ENCODE measurements at places on chromosomes 2 and 18.

DNA sequence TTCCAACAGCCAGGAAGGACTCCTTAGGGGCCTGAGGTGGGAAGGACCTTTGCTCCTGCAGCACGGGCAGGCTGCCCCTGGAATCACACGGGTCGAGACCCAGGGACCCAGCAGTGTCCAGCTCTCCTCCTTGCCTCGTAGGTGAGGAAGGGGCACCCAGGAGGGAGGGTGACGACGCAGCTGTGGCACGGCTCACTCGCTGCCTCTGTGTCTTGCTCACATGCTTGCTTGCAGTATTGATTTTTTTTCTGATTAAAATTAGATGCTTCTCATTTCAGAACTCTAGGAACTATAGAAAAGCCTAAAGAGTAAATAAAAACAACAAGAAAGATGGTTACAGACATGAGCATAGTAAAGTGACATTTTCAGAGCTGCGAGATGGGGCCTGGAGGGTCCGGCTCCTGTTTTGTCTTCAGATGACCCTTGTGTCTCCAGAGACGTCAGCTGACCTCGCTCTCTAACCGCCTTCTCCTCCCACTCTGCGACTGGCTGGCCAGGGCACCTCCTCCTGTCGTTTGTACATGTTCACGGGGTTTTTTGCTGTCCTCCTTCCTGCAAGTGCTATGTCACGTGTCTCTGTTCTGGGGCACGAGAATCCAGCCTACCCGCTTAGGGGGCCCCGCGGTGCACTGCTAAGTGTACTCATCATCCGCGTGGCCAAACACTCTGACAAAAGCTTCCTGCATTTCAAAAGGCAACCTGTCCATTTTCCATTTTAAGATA is 65.7 kb upstream of the ZNF236 start:
- DNase-seq: no peak

- peak; percentile 44 for DNase-seq
Measured at GRCh38 chr2:179268277-179268925, 3.8 kb upstream of the SESTD1 start.

DNA sequence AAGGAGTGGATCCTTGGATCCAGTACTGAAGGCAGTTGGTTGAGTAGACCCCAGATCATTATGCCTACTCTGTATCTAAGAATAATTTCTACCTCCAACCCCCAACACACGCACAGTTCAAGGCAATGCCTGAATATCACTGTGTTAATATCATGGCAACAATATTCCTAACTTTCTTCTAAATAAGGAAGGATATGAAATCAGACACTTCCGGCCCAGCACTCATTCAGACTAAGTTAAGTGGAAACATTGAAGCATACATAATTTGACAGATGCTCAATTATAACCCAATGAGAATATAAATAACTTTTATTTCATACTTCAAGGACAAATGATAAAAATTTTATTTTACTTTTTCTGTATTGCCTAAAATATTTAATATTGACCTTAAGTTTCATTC is 153.6 kb upstream of the COL3A1 start:
- DNase-seq: no peak

DNA sequence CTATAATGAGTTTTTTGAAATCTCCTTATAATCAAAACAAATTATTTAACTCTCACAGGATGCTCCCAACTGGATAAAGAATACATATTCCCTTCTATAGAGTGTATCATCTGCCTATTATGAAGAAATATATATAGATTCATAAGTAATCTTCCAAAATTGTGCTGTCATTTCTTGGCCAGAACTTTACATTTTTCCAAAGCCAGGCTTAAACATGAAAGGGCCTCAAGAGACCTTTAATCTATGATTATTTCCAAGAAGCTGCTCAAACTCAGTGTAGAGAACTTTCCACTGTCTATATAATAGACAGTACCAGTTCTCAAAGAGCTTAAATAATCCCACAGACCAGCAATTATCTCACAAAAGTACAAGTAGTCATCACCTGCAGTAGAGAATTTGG is 211.0 kb downstream of the AKAIN1 start:
- no peak for DNase-seq

GRCh38 chr2:1631292-1632001 is 112.9 kb downstream of the PXDN start:
- DNase-seq: no peak

DNA sequence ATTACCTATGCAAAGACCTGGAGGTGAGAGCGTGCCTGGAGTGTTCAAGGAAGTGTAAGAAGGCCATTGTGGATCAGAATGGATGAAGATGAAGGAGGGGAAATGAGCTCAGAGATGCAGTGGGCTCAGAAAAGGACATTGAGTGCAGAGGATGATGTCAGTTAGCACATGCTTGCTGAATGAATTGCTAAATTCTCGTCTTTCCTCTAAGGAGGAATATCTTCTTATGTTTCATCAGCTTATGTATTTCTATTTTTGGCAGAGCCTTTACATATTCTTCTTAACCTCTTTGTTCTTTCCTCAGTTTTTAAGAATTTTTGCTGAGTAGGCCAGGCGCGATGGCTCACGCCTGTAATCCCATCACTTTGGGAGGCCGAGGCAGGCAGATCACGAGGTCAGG is 30.9 kb downstream of the FAM171B start:
- DNase-seq: no peak

DNA sequence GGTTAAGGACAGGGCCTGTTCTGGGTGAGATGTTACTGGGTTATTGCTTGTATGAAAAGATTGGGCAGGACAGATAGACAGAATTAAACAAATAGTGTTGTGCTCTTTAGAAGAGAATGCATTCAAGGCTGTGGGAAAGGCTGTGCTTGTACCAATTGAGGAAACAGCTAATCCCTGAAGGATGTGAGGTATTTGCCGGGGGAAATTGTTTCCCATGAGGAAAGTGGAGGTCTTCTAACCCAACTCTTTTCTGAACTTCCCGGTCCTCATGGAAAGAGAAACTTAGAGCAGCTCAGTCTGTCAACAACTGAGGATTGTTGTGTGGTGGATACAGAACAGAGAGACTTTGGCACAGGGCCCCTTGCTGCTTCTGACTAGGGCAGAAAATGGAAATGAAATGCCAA is 9.5 kb downstream of the SLC1A4 start:
- no peak for DNase-seq

DNA sequence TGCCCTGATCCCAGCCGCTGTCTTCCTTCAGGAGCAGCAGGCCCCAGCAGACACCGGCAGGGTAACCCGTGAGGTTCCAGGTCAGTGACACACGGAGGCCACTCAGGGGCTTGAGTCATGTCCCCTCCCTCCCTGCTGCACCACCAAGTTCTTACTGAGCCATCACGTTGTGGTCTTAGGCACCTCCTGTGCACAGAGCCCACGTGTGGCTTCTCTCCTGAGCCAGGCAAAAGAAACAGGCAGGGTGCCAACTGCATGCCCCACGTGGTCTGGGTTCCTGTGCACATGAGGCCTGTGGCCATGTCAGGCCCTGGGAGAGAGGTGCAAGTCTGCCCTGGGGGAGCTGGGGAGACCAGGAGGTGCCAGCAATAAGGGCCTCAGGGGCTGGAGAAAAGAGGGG is 264.8 kb downstream of the KLHL29 start:
- no peak for DNase-seq

- no peak for DNase-seq
Measured at GRCh38 chr2:174635776-174636404, 38.3 kb upstream of the WIPF1 start.

DNA sequence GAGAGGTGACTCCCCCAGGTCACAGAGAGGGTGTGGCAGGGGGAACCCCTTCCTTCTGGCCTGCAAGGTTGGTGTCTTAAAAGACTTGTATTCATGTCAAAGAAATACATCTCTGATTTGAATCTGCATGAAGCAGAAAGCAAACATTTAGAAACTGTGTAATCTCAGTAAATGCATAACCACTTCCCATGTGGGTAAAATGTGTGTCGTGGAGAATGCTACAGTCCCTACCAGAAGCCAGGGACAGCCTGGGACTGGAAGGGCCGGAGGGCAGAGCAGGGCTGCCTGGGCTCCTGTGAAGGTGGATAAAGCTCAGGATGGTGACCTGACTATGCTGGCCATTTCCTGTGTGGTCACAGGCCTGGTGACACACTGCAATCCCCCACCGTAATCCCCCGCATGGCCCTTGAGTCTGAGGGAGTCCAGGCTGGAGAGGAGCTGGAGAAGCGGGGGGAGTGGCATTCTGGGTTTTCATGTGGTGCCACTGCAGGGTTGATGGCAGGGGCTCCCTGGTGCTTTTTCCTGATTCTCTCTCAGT is 102.2 kb downstream of the LRRC30 start:
- no peak for DNase-seq

DNA sequence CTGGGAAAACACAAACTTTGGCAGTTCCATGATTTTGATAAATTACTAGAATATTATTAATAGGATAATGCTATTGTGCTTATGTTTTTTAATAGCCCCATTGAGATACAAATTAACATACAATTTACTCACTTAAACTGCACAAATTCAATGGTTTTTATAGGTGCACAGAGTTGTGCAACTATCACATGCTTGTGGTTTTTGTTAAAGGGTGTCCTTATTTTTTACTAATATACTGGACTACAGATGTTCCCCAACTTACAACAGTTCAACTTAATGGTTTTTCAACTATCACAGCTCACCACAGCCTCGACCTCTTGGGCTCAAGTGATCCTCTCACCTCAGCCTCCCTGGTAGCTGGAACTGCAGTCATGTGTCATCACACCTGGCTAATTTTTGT is 76.6 kb downstream of the OSBPL1A start:
- no peak for DNase-seq

DNA sequence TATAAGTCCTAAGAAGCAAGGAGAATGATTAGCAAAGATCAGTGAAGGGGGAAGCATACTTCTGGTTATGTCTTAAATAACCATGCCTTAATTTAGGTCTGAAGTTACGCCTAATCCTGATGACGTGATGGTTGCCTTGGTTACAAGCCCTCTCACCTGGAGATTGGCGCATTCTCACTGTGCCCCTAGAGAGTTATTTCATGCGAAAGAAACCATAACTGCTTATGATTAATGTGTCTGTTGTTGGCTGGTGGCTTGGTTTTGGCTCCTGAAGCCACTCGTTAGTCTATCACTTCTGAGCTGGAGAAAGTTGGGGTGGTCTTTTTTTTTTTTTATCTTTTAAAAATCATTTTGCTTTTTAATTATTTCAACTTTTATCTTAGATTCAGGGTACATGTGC is 47.0 kb downstream of the TNFRSF11A start:
- DNase-seq: no peak

DNA sequence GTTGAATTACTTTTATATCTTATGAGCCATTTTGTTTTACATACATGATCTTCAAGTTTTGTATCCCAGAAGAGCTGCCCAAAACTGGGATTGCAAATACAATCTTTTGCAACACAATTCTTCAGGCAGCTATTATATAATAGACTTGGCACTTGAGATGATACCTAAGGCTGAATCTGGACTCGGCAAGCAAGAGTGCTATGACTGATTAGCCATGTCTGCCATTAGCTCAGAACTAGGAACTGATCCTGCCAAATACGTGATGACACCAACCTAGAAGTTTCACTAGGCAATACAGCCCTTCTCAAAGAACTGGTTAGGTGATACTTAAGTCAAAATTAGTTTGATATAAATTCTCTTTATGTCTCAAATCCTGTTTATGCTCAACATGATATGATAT is 619.6 kb downstream of the CPS1 start:
- no peak for DNase-seq

GRCh38 chr2:198141726-198142125 is 337.3 kb downstream of the PLCL1 start:
- no peak for DNase-seq

GRCh38 chr2:138814123-138814898 is 34.1 kb upstream of the NXPH2 start:
- DNase-seq: no peak

DNA sequence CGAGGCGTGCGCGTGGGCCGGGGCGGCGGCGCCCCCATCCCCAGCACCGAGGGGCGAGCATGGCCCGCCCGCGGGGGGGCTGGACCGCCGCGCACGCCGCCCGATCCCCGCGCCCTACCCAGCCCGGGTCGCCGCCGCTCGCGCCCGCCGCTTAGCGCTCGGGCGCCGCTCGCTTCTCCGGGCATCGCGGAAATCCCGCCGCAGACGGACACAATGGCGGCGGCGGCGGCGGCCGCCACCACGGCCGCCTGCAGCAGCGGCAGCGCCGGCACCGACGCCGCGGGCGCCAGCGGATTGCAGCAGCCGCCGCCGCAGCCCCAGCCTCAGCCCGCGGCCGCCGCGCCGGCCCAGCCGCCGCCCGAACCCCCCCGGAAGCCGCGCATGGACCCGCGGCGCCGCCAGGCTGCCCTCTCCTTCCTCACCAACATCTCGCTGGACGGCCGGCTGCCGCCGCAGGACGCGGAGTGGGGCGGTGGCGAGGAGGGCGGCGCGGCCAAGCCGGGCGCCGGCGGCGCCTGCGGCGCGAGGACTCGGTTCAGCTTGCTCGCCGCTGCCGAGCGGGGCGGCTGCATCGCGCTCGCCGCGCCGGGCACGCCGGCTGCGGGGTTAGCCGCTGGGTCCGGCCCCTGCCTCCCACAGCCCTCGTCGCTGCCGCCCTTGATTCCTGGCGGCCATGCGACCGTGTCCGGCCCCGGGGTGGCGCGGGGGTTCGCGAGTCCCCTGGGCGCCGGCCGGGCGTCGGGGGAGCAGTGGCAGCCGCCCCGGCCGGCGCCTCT is 453 bp downstream of the CABLES1 start:
- peak; percentile 61 for DNase-seq

GRCh38 chr18:8765783-8766463 is 60.6 kb downstream of the MTCL1 start:
- DNase-seq: no peak

- DNase-seq: no peak
Measured at GRCh38 chr18:37467002-37467662, 98.5 kb downstream of the CELF4 start.

DNA sequence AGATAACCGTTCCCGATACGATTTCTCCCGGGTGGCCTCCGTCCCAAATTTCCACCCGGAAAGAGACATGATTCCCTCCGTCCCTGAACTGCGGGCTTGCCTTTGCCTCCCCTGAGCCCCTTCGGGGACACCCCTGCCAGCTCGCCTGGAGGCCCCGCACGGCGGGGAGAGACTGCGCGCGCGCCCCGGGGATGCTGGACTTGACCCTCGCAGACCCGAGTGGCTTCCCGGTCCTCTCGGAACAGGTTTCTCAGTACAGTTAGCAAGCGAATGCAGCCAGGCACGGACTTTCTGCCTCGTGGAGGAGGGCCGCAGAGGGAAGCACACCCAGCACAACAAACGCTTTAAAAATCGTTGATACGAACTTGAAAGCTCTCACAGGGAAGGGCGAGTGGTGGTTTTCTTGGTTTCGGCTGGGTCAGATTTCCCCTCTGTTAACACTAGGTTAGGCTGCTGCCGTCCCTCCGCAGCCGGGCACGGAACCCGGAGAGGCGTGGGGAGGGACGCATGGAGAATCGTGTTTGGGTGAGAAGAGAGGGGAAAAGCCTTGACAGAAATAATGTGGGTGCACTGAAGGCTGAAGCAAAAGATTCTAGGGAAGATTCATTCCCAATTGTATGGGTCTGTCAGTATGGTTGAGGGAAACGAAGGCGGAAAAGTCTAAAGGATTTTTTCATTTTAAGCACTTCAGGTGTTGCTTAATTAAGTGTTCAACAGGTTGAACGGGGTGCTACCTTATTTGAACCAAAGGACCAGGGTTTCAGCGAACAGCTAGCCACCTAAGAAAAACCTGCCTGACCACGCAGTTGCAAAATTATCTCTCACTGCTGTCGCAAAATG is 916 bp downstream of the TNFRSF11A start:
- no peak for DNase-seq
